Astrocyte (in vitro differentiated cells and primary cell): ENCODE measurements at places on chromosomes 2 and 18. TPM values are rescaled to one million over a fixed set of nuclear protein-coding genes. Genes with fewer than 3 reads are reported as not detected.

The NEU4 gene
- total RNA-seq = 0.09 and 0.22 TPM in 2 replicates

DNA sequence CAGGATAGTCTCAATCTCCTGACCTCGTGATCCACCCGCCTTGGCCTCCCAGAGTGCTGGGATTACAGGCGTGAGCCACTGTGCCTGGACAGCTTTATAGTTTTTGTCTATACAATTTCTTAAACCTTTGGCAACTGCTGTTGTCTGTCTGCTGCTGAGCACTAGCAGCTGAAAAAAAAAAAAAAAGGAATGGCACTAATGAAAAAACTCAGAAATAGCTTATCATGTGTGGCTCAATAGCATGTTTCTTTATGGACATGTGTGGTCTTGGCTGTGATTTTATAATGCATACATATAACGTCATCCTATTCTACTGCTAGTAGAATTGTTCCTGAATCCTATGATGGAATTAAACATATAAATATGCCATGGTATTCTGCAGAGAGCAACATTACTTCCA, 231.2 kb downstream of the TPGS2 start:
- no peak for DNase-seq

- no peak for DNase-seq
These were observed 2.7 kb upstream of the CAPN13 start for GRCh38 chr2:30809938-30810337.

DNA sequence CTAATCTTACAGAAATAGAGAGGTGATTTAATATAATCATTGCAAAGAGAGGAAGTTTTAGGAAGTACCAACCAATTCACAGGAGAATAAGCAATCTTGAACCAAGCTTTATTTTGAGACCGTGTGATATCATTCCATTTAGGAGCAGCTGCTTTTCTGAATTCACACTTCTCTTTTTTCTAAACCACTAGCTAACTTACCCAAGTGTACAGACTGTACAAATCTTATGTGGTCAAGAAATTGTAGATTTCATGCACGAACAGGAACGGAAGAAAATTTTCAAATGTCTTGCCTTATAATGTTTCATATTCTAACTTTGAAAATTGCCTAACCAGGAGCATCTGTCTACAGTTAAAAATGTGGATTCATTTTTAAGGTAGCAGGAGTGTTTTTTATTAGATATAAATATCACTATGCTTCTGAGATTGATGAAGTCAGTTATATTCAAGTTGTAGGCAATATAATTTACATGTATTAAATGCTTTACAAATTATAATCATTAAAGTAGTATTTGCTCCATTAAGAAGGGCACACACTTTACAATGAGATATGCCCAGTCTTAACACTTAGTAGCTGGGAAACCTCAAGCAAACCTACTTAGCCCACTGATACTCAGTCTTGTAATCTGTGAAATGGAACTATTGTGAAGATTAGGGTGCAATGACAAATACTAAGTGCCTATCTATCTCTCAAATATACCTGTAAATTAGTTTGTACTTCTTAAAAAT, 302.2 kb upstream of the STON1 start:
- DNase-seq = no peak

The CRYGD gene
- not detected in 2 replicates for total RNA-seq

DNA sequence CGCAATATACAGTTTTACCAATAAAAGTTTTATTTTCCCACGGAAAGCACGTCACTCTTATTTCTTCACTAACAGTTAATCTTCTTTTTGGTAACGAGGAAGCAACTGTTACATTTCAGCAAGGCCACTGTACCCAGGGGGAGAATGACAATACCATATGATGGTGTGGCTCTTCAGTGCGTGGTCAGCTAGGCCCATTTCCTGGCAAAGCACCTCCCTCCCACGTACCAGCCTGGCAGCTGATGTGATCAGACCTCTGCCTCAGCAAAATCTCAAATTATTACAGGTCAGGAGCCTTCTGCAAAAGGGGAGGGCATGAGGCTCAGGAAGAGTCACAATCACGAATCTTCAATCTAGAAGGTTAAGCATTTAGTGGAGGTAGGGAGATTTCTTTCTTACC, 55.4 kb downstream of the KLF7 start:
- no peak for DNase-seq

DNA sequence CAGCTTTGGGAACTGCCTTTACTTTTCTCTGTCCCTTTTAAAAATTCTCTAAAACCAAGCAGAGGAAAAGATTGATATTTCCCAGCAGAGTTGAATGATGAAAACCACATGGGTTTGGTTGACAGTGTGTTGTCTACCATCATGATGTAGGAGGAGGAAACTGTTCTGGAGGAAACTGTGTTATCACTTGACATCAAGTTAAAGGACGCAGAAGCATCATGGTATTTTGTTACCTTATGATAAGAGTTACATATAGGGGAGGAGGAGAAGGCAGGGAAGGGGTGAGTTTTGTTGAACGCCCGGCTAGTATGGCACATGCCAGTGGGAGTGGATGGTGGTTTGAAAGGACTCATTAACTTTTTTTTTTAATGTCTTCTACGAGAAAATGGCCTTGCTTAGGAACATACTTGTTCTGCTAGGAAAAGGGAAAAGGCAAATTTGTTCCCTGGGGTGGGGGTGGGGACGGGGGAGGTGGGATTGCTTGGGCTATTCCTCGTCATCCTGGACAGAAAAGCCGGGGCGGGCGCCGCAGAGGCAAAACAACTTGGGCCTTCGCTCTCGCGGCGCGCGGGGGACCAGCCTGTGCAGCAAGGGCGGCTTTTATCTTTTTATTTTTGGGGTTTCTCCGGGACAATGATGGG, 766 bp downstream of the TMEM17 start:
- DNase-seq = no peak

DNA sequence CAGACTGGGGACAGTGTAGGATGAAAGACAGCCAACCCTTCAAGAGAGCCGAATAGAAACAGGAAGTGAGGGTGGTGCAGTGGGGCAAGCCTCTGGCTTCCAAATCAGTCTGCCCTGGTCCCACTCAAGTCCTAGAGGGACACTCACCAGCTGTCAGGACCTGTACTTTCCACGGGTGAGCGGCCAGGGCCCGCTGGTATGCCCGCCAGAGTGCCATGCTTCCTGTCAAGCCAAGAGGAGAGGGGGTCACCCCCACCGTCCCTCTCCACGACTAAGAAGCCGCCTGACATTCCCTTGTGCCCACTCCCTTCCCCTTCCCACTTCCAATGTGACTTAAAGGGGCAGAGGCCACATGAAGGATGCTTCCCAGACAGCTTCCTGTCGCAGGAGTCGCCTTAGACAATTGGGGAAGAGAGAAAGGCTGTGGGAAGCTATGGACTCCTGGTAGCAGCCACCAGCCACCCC, 564 bp downstream of the MPV17 start:
- DNase-seq = no peak

GRCh38 chr2:176454893-176455815, 185.9 kb downstream of the MTX2 start:
- peak; percentile 19 for DNase-seq

- DNase-seq = no peak
These were observed 269.8 kb upstream of the ID2 start for GRCh38 chr2:8412082-8412481.

The NXPH2 gene
- total RNA-seq = 0.38 and 1.0 TPM in 2 replicates

- no peak for DNase-seq
These were observed 126.8 kb upstream of the HS6ST1 start for GRCh38 chr2:128445523-128445900.

The ALPP gene
- 0.32 TPM in 1 of 2 replicates, not detected in the other for total RNA-seq

GRCh38 chr18:37574113-37574512, 8.5 kb upstream of the CELF4 start:
- DNase-seq = no peak

The OR6B2 gene
- total RNA-seq = not detected in 2 replicates

The BCL11A gene
- 29.8 and 32.0 TPM in 2 replicates for total RNA-seq

The CDKL4 gene
- total RNA-seq = 0.34 and 1.4 TPM in 2 replicates

DNA sequence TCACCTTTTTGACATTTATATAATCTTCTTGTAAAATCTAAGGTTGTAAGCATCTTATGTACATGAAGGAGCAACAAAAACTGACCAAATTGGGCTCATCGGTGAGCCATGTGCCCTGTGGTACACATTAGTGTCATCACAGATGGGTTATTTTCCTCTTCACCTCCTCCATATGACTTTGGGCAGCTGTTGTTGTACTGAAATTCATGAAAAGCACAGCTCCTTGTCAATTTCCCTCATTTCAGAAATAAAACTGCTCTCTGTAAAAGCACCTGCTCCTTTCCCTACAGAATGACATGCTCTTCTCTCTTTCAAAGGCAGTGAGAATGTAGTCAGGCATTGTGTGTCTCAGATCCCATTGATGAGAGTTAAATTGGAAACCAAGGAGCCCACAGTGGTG, 42.0 kb downstream of the DTNA start:
- no peak for DNase-seq

The ACMSD gene
- not detected in 2 replicates for total RNA-seq

DNA sequence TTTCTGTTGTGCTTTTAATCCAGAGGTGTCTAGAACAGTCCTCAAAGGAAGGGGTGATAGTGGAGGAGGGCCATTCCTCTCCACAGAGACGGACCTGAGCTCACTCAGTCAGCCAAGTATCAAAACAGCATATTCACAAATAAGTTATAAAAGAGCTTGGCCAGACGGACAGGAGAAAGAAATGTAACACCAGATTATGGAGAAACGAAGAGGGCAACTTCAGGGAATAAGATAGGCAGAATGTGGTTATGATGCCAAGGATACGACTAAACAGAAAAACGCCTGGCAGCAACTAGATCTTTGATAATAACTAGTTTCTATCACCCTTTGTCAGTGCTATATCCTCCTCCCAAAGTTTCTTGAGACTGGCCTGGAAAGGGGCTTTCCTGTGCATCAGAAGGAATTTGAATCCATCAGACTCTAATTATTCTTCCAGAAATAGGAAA, 42.5 kb downstream of the MAP4K3 start:
- DNase-seq = no peak

- DNase-seq = no peak
These were observed 177.5 kb downstream of the RBM43 start for GRCh38 chr2:151083856-151084795.
